IMR-90 (cell line): ENCODE measurements at places on chromosomes 6 and 20. TPM values are rescaled to one million over a fixed set of nuclear protein-coding genes. Genes with fewer than 3 reads are reported as not detected.
A peak's percentile ranks its signal among the peaks of the same experiment; 100 is the strongest.

DNA sequence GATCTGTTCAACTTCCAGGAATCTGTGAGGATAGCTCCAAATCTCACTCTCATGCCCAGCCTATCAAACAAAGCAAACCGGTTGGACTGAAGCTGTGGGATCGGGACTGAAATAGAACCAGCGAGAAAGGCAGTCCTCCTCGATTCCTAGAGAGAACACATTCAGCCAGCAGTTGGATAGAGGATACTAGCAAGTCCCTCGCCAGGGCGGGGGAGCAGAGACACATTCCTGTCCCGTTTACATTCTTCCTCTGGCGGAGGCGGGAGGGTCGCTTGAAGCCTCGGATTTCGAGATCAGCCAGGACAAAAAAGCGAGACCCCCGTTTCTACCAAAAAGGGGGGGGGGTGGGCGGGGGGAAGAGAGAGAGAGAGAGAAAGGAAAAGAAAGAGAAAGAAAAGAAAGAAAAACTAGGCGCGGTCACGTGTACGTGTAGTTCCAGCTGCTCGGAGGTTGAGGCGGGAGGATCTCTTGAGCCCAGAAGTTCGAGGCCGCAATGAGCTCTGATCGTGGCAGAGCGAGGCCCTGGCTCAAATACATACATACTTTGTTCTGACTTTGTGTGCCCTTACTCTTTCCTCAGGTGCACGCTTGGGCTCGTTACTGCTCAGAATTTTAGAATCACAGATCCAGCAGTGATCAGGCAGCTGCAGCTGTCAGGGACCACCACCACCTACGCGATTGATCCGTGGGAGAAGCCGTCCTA, 19.5 kb downstream of the ZNF311 start:
- peak overlapping the region; percentile 57 for H3K4me3 ChIP-seq
- no peaks in the 10 kb centered on the region for H3K27me3 ChIP-seq
- DNase-seq = peak; percentile 98
- peaks cover 2% of the 10 kb centered on the region; the same call in 1 of the 2 replicates for H3K4me1 ChIP-seq
- no peaks in the 10 kb centered on the region for H3K36me3 ChIP-seq

The DEFB125 gene
- not detected in 2 replicates for polyA plus RNA-seq

The BIRC7 gene
- polyA plus RNA-seq = not detected in 2 replicates

The ZNF334 gene
- polyA plus RNA-seq = 1.5 and 2.1 TPM in 2 replicates

The RALY gene
- polyA plus RNA-seq = 115 and 123 TPM in 2 replicates

The CEP162 gene
- polyA plus RNA-seq = 1.0 and 1.2 TPM in 2 replicates

GRCh38 chr6:148747145-148747470, 278 bp downstream of the UST start:
- H3K27ac ChIP-seq = peak overlapping the region; percentile 90
- H3K4me3 ChIP-seq = peak overlapping the region; percentile 87
- peaks cover 4% of the 10 kb centered on the region for H3K4me1 ChIP-seq

The C6orf58 gene
- 0.09 TPM in 1 of 2 replicates, not detected in the other for polyA plus RNA-seq

DNA sequence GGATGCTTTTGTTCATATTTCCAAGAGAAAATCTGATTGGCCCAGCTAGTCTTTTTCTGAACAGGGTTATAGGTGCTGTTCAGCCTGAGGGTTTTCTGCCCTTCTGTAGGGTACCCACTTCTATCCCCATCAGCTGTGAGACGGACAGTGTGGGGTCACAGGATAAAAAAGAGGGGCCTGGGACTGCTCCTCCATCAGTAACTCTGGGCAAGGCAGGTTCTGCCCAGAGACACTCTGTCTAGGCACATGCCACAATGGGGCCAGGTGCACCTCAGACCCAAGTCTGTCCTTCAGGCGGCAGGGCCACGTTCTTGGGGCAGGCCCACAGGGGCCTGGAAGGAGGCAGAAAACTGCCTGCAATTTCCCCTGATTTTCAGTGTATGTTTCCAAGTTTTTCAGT, 20.0 kb downstream of the ID4 start:
- peaks cover 3% of the 10 kb centered on the region; the same call in 1 of the 2 replicates for H3K27me3 ChIP-seq
- no peak overlapping the region for H3K4me3 ChIP-seq

GRCh38 chr6:7413151-7413823, 23.7 kb downstream of the RIOK1 start:
- no peak overlapping the region for H3K4me3 ChIP-seq
- no peak overlapping the region; the same call in 1 of the 2 replicates for H3K27ac ChIP-seq
- no peaks in the 10 kb centered on the region for H3K27me3 ChIP-seq
- peaks cover 8% of the 10 kb centered on the region for H3K4me1 ChIP-seq
- DNase-seq = no peak

The ADAM33 gene
- 1.6 and 1.7 TPM in 2 replicates for polyA plus RNA-seq

- no peak overlapping the region for H3K27ac ChIP-seq
- DNase-seq = no peak
- peaks cover 1% of the 10 kb centered on the region; the same call in 1 of the 2 replicates for H3K4me1 ChIP-seq
- H3K4me3 ChIP-seq = no peak overlapping the region
- peaks cover 76% of the 10 kb centered on the region for H3K36me3 ChIP-seq
Observed at GRCh38 chr20:35011589-35012226, 56.0 kb downstream of the MYH7B start.

The SLC52A3 gene
- polyA plus RNA-seq = not detected in 2 replicates

The PHF10 gene
- polyA plus RNA-seq = 12.5 and 15.9 TPM in 2 replicates

DNA sequence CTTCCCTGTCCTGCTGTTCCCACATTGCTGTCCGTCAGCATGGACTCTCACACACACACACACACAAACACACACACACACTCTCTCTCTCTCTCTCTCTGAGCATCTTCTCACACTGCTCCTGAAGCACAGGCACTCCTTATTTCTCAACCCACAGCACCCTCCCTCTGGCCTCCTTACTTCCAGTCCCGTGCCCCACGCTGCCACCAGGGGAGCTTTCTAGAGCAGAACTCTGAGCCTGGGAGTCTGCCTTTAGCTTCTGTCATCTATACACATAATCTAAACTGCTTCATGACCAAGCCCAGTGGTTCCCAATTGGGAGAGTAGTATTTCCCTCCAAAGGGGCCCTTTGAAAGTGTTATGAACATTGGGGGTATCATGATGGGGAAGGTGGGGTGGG, 29.1 kb downstream of the HECA start:
- no peaks in the 10 kb centered on the region; the same call in none of the 2 replicates for H3K27me3 ChIP-seq
- H3K4me3 ChIP-seq = no peak overlapping the region
- H3K36me3 ChIP-seq = peaks cover 9% of the 10 kb centered on the region
- no peak overlapping the region for H3K27ac ChIP-seq

GRCh38 chr6:6686748-6687601, 98.5 kb downstream of the LY86 start:
- H3K4me1 ChIP-seq = peaks cover 2% of the 10 kb centered on the region; the same call in 1 of the 2 replicates
- H3K27ac ChIP-seq = no peak overlapping the region
- no peaks in the 10 kb centered on the region for H3K36me3 ChIP-seq
- DNase-seq = no peak

The POU5F1 gene
- not detected in 2 replicates for polyA plus RNA-seq

- H3K4me3 ChIP-seq = no peak overlapping the region
- H3K36me3 ChIP-seq = no peaks in the 10 kb centered on the region
- H3K4me1 ChIP-seq = peaks cover 32% of the 10 kb centered on the region
- DNase-seq = no peak
- H3K27me3 ChIP-seq = no peaks in the 10 kb centered on the region
- H3K27ac ChIP-seq = peak overlapping the region; percentile 34; the same call in 1 of the 2 replicates
Observed at GRCh38 chr6:149033454-149033853, 284.1 kb upstream of the TAB2 start.

The E2F1 gene
- 14.0 and 14.6 TPM in 2 replicates for polyA plus RNA-seq
